ENCODE measurements at places on chromosomes 16 and 17.
A peak's percentile ranks its signal among the peaks of the same experiment; 100 is the strongest.

GRCh38 chr16:79893445-79893844 is 292.9 kb upstream of the MAF start:
- DNase-seq: no peak

DNA sequence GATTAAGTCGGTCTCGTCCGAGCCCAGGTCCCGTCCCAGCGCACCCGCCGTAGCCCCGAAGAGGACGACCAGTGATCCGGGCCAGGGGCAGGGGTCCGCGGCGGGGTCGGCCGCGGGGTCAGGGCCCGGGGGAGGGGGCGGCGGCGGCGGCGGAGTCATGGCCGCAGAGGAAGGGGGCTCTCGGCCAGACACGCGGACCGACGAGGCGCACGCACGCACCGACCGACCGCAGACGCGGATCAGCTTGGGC is at the start of gene ESRP2:
TSS of gene ESRP2 (minus strand) at position 241 of the 250 bp plus-strand sequence. CDS start at position 159, 82 bp downstream.
- DNase-seq: no peak

GRCh38 chr17:36594626-36595401 is 3.1 kb downstream of the DHRS11 start:
- no peak for DNase-seq

- peak; percentile 61 for DNase-seq
These were observed 165.1 kb upstream of the CDC42EP4 start for GRCh38 chr17:73476890-73477350.

GRCh38 chr17:48647103-48647962 is 21.2 kb upstream of the HOXB9 start:
- no peak for DNase-seq

DNA sequence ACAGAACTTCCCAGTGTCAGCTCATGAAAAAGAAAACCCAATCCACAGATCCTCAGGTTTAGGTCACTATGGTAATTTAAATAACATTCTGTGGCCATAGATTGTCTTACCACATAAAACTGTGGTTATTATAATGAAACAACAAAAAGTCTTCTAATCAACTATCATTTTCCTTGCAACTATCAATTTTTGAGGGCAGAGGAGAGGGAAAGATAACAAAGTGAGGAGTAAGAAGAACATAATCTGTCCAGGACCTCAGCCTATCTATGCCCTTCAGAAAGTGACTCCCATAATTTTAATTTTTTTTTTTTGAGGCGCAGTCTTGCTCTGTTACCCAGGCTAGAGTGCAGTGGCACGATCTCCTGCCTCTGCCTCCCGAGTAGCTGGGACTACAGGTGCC is 4.0 kb upstream of the GGNBP2 start:
- no peak for DNase-seq

- no peak for DNase-seq
These were observed 125.8 kb upstream of the TMEM97 start for GRCh38 chr17:28193241-28193640.

DNA sequence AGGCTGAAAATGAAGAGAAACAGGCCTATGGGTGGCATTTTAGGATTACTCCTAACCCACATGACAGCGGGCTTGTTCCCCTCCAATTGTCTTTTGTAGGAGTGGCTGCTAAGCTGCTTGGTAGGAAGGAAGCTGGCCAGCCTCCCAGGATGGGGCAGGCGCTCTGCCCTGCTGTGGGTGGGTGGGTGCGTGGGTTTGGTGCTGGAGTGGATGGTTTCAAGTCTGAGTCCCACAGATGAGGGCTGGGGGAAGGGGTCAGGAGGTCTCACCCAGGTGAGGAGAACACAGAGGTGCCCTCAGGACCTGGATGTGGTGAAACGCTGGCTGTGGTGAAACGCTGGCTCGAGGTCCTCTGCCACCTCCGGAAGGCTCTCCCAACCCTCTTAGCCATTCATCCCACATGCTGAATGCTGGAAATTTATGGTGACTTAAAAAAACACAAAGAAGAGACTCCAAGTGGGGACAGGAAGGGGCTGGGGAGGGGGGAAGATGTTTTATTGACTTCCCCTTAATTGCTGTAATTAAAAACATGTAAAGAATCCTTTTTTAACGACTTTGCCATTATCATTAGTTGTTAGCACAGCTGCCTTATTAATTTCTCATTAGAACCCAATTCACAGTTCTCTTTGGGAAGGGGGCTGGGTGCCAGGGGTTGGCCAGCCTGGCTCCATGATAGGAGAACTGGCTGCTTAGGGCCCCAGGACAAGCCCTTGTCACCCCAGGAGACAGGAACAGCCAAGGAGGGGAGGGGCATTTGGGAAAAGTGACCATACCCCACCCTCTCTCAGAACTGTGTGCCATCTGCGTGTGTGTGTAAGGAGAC is 153.5 kb upstream of the CDC42EP4 start:
- DNase-seq: peak; percentile 95

DNA sequence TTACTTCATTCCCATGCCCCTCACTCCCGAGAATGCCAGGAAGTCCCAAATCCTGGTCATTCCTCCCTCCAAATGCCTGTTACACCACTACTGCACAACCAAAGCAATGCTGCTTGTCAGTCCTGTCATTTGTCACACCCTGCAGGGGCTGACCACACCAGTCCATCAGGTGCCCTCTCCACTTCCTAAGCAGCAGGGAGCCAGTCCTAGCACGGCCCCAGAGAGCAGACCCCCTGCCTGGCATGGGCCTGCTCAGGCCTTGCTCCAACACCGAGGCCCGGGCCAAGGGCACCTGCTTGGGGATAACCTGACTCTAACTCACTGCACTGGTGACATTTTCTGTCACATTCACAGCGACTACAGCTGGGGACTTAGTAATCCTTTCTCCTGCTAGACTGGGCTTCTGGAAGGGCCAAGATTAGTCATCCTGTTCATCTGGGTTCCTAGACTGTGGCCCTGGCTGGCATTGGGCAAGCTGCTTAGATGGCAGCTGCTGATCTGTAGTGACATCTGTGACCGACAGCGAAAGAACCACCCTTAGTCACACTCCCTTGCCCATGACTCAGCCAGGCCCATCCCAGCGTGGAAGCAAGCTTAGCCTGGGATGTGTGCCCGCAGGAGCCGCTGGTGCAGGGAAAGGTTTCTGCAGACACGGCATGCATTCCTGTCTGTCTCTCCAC is 5.4 kb downstream of the ALYREF start:
- no peak for DNase-seq

DNA sequence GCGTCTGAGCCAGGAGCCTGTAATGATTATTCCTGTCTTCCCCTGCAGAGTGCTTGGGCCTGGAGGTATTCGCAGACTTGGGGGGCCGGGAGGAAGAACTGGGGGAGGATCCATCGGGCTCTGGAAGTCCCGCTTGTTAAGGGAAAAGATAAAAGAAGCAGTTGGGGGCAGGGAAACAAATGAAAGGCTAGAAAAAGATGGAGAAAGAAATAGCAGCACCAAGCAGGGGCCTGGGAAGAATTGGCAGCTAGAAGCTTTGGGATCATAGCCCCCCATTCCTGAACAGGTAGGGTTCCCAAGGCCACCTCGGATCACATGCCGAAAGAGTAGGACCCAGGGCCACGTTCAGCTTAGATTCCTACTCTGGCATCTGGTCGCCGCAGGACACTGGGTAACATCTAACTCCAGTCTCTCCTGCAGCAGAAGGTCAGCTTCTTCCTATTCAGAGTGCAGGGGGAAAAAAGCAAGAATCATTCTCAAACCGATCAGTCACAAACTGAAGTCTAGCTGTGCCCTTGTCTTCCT is 23.6 kb downstream of the ADAM11 start:
- no peak for DNase-seq

DNA sequence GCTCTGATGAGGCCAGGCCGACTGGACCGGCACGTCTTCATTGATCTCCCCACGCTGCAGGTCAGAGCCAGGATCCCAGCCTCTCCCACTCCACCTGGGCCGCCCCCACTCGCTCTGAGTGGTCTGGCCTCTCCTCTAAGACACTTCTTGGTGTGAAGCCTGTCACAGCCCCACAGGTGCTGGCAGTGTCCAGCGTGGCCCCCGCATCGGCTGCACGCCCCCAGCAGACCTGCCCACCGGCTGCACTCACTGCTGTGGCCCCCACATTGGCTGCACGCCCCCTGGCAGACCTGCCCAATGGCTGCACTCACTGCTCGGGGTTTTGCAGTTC is 15.8 kb upstream of the RPL13 start:
- no peak for DNase-seq

GRCh38 chr16:86965840-86966550 is 351.2 kb downstream of the C16orf95 start:
- no peak for DNase-seq

- no peak for DNase-seq
These were observed 23.2 kb upstream of the CRYM start for GRCh38 chr16:21301168-21301894.

DNA sequence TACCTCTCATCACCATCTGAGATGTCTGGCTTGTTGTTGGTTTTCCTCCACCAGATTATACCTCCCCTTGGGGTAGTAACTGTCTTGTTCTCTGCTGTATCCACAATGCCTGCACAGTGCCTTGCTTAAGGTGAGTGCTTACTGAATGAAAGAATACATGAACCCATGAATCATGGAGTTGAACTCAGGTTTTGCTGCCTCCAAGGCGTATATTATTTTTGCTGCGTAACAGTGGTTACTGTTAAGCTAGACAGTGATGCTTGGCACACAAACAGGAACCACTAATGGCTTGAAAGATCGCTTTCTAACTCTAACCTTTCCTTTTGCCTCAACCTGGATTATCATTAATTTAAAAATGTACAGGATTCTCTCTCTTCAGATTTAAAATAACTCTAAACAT is 695.8 kb downstream of the TOX3 start:
- DNase-seq: no peak

DNA sequence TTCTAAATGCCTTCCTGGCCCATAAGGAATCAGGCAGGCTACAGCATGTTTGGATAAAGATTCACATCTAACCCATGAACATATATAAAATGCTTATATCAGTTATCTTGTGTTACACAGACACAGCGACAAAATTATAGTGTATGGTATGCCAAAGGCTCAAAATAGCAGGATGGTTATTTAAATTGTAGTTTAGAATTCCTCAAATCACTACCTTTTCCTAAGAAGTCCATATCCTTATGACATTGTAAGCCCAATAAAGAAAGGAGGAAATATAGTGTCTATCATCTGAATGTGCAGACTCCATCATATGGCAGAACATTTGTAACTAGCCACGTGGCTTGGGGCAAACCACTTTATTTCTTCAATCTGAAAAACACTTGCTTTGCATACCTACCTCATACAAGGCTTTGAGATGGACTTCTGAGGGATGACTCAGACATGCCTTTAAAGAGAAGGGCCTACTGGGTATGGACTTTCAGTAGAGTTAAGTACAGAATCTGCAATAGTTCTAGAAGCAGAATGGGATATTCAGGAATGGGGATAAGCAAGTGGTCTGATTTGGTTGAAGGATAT is 12.1 kb upstream of the DHX8 start:
- no peak for DNase-seq

- DNase-seq: no peak
These were observed 571 bp downstream of the CAVIN1 start for GRCh38 chr17:42422412-42422957.

DNA sequence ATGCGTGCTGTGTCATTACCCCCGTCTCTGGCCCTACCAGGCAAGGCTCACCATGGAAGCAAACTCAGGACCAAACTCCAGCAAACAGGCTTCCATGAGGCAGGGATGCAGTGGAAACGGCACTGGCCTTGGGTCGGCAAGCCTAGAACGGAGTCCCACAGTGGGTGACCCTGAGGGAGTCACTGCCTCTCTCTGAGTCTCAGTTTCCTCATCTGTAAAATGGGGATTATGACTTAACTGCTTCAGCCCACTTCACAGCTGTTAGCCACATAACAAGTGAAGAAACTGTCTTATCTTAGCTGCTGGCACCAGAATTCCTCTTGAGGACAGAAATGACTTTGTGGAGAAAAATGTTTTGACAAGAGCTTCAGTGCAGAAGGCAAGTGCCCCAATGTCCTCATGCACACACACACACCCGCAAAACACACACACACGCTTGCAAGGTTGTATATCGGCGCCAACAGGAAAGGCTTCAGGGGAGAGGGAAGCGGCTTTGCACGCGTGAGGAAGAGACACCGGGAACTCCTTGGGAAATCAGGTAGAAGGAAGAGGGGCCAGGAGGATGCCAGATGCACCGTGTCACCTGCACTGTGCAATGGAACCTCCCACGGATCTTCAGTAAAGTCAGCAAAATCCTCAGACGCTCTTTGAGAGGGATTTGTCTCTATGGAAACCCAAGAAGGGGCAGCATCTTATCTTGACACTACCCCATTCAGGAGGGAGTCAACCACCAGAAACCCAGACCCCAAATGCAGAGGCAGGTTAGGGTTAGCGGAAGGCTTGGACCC is 53.7 kb downstream of the GSG1L start:
- no peak for DNase-seq

- no peak for DNase-seq
These were observed 367.6 kb downstream of the CDH11 start for GRCh38 chr16:64754279-64754678.

- DNase-seq: no peak
These were observed 11.1 kb downstream of the TRPV1 start for GRCh38 chr17:3598078-3598477.

DNA sequence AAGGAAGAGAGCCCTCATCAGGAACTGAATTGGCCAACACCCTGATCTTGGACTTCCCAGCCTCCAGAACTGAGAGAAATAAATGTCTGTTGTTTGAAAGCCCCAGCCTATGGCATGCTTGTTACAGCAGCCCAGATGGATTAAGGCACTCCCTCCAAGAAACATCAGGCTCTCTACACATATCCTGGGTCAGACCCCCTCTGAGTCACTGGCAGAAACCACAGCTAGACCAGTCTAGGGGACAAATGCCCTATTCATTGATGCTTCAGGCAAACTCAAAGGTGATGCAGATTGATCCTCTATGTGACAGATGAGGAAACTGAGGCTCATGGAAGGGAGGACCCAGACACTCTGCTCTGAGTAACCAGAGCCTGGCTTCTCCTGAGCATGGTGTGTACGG is 116.8 kb downstream of the WSCD1 start:
- DNase-seq: no peak

DNA sequence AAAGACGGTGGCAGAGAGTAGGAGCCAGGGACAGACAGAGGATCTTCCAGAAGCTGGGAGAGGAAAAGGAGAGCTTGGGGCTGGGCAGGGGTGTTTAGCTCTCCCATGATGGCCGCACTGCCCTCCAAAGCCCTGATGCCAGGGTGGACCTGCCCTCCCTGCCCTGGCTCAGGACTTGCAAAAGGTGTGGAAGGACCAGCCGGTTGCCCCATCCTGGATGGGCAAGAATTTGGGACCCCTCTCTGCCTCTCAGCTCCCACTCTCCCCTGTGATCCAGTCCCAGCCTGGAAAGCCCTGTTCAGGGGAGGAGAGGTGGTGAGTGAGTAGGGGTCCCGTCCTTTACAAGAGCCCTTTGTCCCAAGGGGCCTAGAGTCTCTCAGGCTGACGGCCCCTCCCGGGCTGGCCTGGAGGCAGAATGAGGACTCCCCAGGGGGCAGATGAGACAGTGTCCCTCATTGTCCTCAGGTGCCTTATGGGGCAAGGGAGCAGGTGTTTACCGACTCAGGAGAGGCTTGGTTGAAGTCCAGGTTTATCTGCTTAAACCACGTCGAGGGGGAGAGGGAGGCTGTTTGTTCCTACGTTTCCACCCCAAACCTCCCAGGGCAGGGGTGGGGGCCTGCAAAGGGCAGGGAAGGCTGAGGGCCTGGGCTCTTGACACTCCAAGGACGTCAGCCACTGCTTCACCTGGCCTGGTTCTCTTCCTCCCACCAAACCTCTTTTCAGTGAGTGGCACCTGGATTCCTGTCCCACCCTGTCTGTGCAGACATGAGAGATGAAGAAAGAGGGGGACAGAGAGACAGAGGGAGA is 19.3 kb upstream of the ITGA3 start:
- no peak for DNase-seq

GRCh38 chr16:48497129-48497528 is 111.9 kb upstream of the SIAH1 start:
- no peak for DNase-seq

- no peak for DNase-seq
These were observed 76.6 kb downstream of the CLEC16A start for GRCh38 chr16:11020792-11021551.
